ENCODE measurements at places on chromosomes 2 and 18.

DNA sequence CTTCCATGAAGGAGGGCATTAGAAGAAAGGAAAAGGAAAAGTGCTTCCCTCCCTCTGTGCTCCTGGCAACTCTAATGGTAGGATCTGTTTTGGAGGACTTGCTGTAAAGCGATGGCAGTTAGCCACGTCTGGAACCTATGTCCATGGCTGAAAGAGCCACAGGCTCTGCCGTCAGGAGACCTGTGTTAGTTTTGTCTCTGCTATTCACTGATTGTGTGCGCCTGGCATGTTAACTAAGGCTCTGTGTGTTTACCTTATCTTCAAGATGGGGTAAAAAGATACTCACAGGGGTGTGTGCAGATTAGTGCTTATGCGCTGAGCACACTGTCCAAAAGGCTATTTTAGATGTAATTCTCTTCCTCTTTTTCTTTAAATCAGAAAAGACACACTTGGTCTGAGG lies 109.8 kb upstream of the LTBP1 start:
- no peak for DNase-seq

- no peak for DNase-seq
Measured at GRCh38 chr2:24981411-24982136, 9.8 kb upstream of the DNAJC27 start.

- DNase-seq = no peak
Measured at GRCh38 chr2:9097239-9097638, 93.8 kb upstream of the MBOAT2 start.

GRCh38 chr2:233982421-233983121 lies 65.4 kb downstream of the TRPM8 start:
- DNase-seq = no peak

DNA sequence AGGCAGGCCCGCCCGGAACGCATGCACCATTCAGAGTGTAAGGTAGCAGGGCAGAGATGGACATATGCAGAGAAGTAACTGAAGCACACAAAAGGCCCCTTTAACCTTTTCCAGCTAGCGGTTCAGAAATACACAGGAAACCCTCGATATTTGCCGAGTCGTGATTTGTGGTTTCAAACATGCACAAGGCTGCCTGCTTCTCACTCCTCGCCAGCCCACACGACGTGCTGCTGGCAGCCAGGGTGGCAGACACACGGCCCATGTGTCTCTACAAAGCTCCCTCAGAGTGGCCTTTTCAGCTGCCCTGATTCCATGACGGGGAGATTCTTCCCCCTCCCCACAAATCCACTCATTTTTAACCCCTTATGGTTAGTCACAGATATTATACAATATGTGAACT lies 23.6 kb downstream of the ZBTB7C start:
- no peak for DNase-seq

- no peak for DNase-seq
Measured at GRCh38 chr2:237269138-237269875, 144.7 kb downstream of the COL6A3 start.

DNA sequence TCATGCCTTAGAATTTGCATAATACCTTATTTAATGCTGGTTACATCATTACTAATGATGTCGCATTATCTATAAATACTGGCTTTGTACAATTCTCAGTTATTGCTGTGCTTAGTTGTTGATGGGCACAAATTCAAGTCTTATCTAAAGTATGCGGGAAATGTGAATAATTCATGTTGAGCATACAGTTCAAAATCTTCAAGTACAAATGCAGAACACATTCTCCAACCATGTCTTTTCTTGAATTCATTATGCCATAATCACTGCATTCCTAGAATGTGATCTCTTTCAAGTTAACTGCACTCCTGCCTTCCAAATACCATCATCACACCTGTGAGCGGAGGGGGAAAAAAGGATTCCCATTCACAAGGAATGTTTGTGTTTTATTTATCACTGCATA lies 337.0 kb downstream of the MBD2 start:
- no peak for DNase-seq

DNA sequence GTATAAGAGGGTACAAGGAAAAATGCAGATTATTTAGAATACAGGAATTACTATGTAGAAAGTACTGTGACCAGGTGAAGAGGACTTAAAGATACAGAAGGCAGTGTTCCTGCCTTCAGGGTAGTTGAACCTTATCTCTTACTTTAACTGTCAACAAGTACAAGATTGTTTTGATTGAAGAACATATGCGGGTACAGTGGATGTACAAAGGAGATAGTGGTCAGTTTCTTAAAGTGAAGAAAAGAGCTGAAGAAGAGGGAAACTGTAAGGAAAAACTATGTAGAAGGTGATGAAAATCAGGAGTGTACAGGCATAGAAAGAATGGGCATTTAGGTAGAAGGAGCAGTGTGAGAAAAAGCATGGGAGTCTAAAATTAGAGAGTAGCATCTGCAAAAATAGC lies 2.2 kb downstream of the RALBP1 start:
- no peak for DNase-seq

DNA sequence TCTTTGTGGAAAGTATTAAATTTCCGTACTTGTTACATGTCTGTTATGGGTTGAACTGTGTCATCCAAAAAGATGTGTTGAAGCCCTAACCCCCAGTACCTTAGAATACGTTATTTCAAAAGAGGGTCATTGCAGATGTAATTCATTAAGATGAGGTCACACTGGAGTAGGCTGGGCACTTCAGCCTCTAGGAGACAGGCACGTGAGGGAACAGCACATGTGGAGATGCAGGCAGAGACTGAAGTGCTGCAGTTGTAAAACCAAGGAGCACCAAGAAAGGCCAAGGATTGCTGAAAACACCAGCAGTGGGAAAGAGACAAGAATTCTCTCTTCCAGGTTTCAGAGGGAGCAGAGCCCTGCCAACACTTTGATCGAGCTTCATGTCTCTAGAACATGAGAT lies 4.6 kb upstream of the RHBDD1 start:
- no peak for DNase-seq

DNA sequence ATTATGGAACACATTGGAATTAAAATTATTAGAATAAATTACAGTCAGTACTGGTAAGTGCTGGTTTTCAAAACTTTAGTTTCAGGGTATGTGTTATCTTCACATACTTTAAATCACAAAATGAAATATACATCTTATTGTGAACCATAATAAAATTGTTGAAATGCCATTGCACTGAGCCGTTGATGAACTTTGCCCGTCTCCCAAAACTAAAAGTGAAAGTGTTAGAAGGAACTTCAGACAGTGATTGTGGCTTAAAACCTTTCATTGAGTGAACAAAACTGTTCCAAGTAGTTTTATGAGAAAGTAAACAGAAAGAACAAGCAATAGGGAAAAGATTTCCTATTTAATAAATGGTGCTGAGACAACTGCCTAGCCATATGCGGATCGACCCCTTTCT lies 811.6 kb downstream of the PLCL1 start:
- no peak for DNase-seq

- DNase-seq = no peak
Measured at GRCh38 chr2:72205504-72205881, 57.8 kb upstream of the CYP26B1 start.

DNA sequence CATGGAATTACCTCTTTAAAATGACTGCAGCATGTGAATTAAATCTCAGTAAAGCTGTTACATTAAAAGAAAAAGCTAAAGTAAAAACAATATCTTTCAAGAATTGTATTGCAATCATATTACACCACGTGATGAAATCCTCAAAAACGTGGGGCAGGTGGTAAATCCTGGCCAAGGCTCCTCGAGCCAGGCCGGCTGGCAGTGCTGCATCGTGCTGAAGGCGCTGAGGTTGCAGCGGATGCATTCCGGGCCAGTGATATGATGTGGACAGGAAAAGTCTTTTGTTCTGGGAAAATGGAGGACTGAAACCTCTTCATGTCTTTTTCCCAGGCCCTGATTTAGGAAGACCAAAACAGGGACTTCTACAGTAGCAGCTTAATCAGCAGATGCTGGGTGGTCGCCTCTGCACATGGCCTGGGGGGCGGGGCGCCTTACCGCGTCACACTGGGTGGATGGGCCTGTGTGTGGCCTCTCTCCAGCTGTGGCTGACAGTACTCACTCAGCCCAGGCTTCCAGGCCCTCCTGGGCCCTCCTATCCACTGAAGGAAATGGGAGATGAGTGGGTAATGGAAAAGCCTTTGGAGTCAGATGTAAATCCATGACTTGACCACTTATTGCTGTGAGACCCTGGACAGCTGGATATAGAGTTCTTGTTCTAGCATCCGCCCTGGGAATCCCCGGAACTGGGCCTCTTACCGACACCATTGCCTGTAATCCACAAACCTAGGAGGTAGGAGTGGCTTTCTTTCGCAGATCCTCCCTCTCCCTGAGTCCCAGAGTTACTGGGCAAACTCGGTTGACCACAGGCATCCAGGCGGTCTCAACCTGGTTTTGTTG lies 45.1 kb downstream of the PROC start:
- no peak for DNase-seq

DNA sequence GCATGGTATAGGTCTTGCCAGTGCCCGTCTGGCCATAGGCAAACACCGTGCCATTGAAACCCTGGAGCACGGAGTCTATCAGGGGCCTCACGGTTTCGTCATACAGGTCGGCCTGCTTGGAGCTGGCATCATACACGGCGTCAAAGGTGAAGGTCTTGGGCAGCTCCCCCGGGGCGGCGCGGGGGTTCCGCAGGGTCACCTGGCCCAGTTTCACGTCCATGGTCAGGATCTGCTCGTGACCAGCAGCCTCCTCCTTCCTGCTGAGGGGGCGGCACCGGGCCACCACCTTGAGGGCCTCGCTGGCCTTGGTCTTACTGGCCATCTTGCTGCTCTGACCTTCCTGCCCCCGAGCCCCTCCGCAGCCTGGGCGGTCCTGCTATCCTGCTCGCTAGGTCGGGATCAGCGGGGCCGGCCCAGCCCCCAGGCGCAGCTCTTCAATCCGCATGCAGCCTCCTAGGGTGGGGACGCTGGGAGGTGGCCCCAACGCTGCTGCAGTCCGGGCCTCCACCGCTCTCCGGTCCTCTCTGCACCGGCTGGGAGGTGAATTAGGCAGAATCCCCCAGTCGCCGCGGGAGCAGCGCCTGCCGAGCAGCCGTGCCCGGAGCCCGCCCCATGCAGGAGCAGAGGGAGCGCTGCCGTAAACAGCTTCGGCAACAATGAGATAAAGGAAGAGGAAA lies 563 bp downstream of the KIF3C start:
- no peak for DNase-seq

- no peak for DNase-seq
Measured at GRCh38 chr18:24075767-24076597, 61.4 kb downstream of the TTC39C start.

- no peak for DNase-seq
Measured at GRCh38 chr2:169849710-169850109, 22.5 kb downstream of the UBR3 start.

DNA sequence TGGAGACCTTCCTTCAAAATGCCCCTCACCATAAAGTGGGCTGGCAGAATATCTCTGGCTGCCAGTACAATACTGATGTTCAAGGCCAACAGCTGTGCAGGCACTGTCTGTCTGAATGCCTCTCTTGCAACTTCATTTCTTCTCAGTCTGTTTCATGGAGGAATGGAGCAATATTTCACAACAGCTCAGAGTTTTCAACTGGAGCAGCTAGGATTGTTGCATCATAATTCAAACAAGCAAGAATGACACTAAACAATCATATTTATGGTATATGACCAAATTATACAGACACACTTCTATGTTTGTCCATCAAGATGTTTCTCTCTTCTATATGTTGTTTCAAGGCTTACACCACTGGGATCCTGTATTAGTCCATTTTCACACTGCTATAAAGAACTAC lies 444.2 kb downstream of the LRATD1 start:
- no peak for DNase-seq

- no peak for DNase-seq
Measured at GRCh38 chr2:23475473-23475872, 90.5 kb downstream of the KLHL29 start.

DNA sequence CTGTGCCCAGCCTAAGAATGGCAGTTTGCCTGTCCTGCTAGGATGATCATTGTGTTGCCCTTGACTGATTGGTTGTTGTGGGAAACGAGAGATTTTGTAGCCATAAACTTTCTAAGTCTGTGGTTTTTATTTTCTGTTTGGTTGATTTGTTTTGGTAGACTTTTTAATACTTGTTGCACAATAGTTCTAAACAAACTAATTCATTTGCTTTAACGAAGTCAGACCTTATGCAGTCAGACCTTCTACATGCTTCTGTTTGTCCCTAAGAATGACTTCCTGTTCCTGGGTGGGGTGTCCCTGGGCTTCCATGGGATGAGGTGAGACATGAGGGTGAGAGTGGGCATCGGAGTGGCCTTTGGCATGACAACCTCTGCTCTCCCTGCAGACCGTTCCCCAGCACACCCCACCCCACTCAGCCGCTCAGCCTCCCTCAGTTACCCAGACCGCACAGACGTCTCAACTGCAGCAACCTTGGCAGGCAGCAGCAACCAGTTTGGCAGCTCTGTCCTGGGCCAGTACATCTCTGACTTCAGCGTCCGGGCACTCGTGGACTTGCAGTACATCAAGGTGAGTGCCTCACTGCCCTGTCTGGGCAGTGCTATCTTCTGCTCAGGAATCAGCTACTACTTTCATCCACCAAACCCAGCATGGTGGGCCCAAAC lies 7.8 kb upstream of the CNNM3 start:
- no peak for DNase-seq

- DNase-seq = no peak
Measured at GRCh38 chr18:59725142-59725541, 27.9 kb upstream of the CCBE1 start.

- DNase-seq = no peak
Measured at GRCh38 chr2:174613531-174613930, 15.9 kb upstream of the WIPF1 start.

- no peak for DNase-seq
Measured at GRCh38 chr2:100856732-100857131, 36.8 kb downstream of the NPAS2 start.

- DNase-seq = no peak
Measured at GRCh38 chr18:7072593-7072992, 45.0 kb downstream of the LAMA1 start.

DNA sequence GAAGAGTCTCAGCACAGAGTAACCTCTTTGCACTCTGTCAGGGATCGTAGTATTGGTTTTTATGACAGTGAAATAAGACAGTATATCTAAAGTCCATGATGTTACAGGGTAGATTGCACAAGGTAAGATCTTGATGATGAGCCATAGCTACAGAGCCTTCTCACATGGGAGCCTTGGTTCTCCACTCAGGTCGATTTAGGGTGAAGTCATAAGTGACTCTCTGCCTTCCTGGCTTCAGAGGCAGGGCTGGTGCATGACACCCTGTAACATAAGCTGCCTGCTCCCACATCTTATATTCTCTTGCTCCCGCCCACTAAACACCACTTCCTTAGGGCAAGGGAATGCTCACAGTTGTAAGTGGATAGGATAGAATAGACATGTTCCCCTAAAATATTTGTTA lies 13.3 kb downstream of the DAPL1 start:
- DNase-seq = no peak

GRCh38 chr2:205024822-205025518 lies 479.7 kb downstream of the PARD3B start:
- peak; percentile 45 for DNase-seq

- no peak for DNase-seq
Measured at GRCh38 chr2:88683160-88684021, 8.1 kb upstream of the RPIA start.
